Posterior vena cava (tissue), 2 donors: ENCODE measurements at places on chromosomes 1 and 21. TPM values are rescaled to one million over a fixed set of nuclear protein-coding genes. Genes with fewer than 3 reads are reported as not detected.

ZBTB7B gene
- 50.5 TPM for total RNA-seq

OR2L3 gene
- not detected for total RNA-seq

ADAMTSL4 gene
- 79.6 TPM for total RNA-seq

HNRNPR gene
- total RNA-seq, result 95.1 TPM

- DNase-seq, result no peak
Measured at GRCh38 chr1:91578320-91579109, 77.9 kb downstream of the CDC7 start.

DNA sequence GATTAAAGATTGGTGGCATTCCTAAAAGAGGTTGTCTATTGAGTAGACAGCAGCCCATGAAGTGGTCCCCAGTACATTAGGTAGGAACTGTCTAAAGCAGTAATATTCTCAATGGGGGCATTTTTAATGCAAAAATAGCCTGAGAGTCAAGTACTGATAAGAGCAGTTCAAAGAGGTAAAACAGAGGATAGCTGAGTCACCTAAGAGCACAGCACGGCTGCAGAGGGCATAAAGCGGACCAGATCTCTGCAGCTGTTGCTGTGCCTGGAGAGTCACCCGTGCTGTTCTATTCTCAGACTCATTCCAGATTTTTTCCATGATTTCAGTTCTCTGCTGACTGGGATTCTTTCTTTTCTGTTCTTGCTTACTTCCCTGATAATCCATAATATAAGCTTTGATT is 313.2 kb downstream of the OLFM3 start:
- DNase-seq, result no peak

DNA sequence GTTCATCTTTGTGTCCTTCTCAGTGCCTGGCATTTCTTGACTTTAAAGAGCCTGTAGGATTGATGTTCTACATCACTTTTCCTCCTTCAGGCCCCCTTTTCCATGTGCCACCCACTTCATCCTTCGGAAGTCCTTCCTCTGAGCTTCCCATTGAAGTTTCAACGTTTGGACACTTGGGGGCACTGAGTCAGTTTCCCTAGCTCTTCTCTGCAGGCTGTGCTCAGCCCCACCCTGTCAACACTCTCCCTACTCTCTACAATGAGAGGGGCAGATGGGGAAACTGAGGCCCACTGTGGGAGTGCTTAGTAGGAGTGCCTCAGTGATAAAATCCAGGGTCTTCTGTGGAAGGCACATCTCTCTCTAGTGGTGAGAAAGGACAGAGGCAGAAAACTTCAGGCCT is 11.9 kb downstream of the KCNJ10 start:
- DNase-seq, result no peak

DNA sequence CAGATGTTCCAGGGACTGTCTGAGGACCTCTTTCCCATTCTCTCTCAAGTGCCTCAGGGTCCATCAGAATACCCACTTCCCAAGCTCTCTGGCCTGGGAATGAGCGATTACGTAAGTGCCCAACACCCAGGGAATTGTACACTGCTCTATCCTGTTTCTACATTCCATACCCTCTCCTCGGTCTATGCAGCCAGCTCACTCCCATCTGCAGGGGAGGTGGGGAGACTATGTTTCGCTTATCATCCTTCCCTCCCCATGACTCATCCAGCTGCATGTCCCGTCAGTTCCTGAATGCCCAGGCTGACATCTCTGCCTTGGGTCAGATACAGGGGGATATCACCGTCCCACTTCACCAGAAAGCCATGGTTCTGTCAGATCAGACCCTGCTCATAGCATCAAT is 34.5 kb upstream of the CD1D start:
- DNase-seq, result no peak

- no peak for DNase-seq
Measured at GRCh38 chr21:44658541-44658910, 794 bp downstream of the KRTAP12-3 start.
